ENCODE measurements at places on chromosomes 2 and 18. TPM values are rescaled to one million over a fixed set of nuclear protein-coding genes. Genes with fewer than 3 reads are reported as not detected.

Gene ATG16L1
- 89.3 TPM for total RNA-seq

Gene ANKRD44
- total RNA-seq = 296 TPM

Gene GDF7
- total RNA-seq = not detected

Gene PAX3
- not detected for total RNA-seq

Gene FARP2
- total RNA-seq = 22.9 TPM

Gene ARHGEF4
- total RNA-seq = not detected

Gene MAL
- 159 TPM for total RNA-seq

Gene CXCR2
- total RNA-seq = 0.20 TPM

Gene INPP5D
- 126 TPM for total RNA-seq

Gene HOXD10
- not detected for total RNA-seq

Gene ERICH2
- 0.41 TPM for total RNA-seq

Gene CD8B
- total RNA-seq = 1.3 TPM

Gene FLACC1
- 6.2 TPM for total RNA-seq

Gene IGFBP2
- not detected for total RNA-seq

Gene HOXD3
- total RNA-seq = not detected

Gene CFAP53
- total RNA-seq = 0.92 TPM

Gene GALNT14
- not detected for total RNA-seq

Gene MORN2
- total RNA-seq = 2.7 TPM

Gene DLX1
- total RNA-seq = not detected

Gene STAM2
- 20.3 TPM for total RNA-seq

Gene CCDC74A
- 3.1 TPM for total RNA-seq

Gene TUBB8B
- total RNA-seq = not detected

Gene OR6B2
- not detected for total RNA-seq
